ENCODE measurements at places on chromosomes 6 and 20. TPM values are rescaled to one million over a fixed set of nuclear protein-coding genes. Genes with fewer than 3 reads are reported as not detected.

Gene MYBL2
- total RNA-seq, result 175 TPM

Gene CLPSL2
- 1.3 TPM for total RNA-seq

- H3K27me3 ChIP-seq, result no peaks in the 10 kb centered on the region
- H3K36me3 ChIP-seq, result no peaks in the 10 kb centered on the region
- DNase-seq, result no peak
- no peak overlapping the region for H3K27ac ChIP-seq
- no peaks in the 10 kb centered on the region for H3K4me1 ChIP-seq
- no peak overlapping the region for H3K4me3 ChIP-seq
Measured at GRCh38 chr6:110337486-110337885, 20.7 kb downstream of the METTL24 start.

DNA sequence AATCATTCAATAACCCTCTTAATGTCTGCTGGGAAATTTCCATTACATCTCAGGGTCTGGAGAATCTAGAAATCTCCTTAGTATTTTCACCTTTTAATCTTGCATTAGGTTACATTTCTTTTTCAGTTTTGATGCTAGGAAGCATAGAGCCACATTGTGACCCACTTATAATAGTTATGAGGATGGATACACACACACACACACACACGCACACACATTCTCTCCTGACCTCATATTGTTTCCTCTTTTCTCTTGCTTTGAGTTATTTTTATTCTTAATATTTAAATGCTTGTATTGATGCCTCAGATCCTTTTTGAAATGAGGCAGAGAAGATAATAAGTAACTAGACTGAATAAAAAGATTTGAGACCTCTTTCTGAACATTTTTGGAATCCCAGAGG lies 128.4 kb downstream of the KLHL32 start:
- H3K36me3 ChIP-seq, result no peaks in the 10 kb centered on the region
- peaks cover 6% of the 10 kb centered on the region for H3K4me1 ChIP-seq
- DNase-seq, result no peak
- no peak overlapping the region for H3K27ac ChIP-seq
- H3K4me3 ChIP-seq, result no peak overlapping the region

- H3K27ac ChIP-seq, result no peak overlapping the region
- H3K27me3 ChIP-seq, result no peaks in the 10 kb centered on the region
- no peak for DNase-seq
- H3K4me3 ChIP-seq, result no peak overlapping the region
- no peaks in the 10 kb centered on the region for H3K4me1 ChIP-seq
- no peaks in the 10 kb centered on the region for H3K36me3 ChIP-seq
Measured at GRCh38 chr6:80366051-80366450, 259.6 kb downstream of the BCKDHB start.

- H3K27ac ChIP-seq, result no peak overlapping the region
- H3K27me3 ChIP-seq, result no peaks in the 10 kb centered on the region
- no peak overlapping the region for H3K4me3 ChIP-seq
Measured at GRCh38 chr6:82906951-82907350, 158.7 kb downstream of the UBE3D start.

- no peaks in the 10 kb centered on the region for H3K27me3 ChIP-seq
- DNase-seq, result no peak
- H3K4me3 ChIP-seq, result no peak overlapping the region
- H3K27ac ChIP-seq, result no peak overlapping the region
- H3K4me1 ChIP-seq, result peaks cover 26% of the 10 kb centered on the region
Measured at GRCh38 chr20:63540417-63541186, 3.4 kb upstream of the PTK6 start.
